ENCODE measurements at places on chromosomes 1 and 21. TPM values are rescaled to one million over a fixed set of nuclear protein-coding genes. Genes with fewer than 3 reads are reported as not detected.

ATP1A2 gene
- total RNA-seq = 1.8 TPM

RBBP4 gene
- total RNA-seq = 93.0 TPM

PRAMEF8 gene
- total RNA-seq = not detected

SNAPIN gene
- total RNA-seq = 48.0 TPM

DDOST gene
- total RNA-seq = 264 TPM

Measured in cardiac ventricle fibroblast (primary cell).